ENCODE measurements at places on chromosomes 6 and 20.

- no peak for DNase-seq
Observed at GRCh38 chr20:23534801-23535593, 33.3 kb downstream of the CST9L start.

- no peak for DNase-seq
Observed at GRCh38 chr6:45132059-45132458, 196.1 kb upstream of the RUNX2 start.

GRCh38 chr6:44339763-44340625 is 2.5 kb upstream of the SPATS1 start:
- DNase-seq: no peak

GRCh38 chr6:54357141-54357540 is 48.9 kb downstream of the TINAG start:
- DNase-seq: no peak

DNA sequence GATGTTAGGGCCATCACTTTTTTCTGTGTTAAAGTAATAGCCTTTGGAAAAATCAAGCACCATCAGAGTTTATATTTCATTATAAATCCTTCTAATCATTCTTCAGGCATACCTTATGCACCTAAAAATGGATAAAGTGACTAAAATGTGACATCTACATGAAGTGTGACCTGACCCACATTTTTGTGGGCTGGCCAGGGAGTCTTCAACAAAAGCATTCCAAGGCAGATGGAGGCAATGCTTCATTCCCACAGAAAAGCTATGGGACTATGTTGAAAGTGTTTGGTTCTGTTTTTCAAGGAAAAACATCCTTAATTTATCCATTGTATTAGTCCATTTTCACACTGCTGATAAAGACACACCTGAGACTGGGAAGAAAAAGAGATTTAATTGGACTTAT is 58.8 kb upstream of the LTV1 start:
- no peak for DNase-seq

- no peak for DNase-seq
Observed at GRCh38 chr20:1396264-1396663, 3.4 kb upstream of the FKBP1A start.

DNA sequence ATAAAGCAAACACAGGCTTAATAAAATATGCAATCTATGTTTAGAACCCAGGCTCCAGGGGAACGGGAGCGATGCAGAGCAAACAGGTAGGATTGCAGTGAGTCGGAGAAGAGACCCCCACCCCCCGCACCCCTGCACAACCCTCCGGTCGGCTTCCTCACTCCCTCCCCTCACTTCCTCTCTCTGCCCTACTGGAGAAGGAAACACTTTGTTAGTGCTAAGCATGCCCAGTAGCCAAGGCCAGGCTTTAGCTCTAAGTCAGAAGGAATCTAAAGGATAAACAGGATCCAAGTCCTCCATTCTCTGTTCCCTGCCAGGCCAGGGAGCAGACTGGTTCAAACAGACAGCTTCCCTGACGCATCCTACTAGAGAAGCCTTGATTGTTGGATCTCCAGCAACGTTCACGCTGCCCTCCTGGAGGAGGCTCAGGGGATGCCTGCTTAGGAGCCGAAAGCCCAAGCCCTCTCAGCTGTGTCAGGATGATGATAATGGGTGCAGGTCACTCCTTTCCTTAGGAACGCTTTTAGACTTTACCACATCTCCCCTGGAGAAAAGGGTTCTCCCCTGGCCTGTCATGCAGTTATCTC is 14.7 kb downstream of the FOXQ1 start:
- DNase-seq: no peak

DNA sequence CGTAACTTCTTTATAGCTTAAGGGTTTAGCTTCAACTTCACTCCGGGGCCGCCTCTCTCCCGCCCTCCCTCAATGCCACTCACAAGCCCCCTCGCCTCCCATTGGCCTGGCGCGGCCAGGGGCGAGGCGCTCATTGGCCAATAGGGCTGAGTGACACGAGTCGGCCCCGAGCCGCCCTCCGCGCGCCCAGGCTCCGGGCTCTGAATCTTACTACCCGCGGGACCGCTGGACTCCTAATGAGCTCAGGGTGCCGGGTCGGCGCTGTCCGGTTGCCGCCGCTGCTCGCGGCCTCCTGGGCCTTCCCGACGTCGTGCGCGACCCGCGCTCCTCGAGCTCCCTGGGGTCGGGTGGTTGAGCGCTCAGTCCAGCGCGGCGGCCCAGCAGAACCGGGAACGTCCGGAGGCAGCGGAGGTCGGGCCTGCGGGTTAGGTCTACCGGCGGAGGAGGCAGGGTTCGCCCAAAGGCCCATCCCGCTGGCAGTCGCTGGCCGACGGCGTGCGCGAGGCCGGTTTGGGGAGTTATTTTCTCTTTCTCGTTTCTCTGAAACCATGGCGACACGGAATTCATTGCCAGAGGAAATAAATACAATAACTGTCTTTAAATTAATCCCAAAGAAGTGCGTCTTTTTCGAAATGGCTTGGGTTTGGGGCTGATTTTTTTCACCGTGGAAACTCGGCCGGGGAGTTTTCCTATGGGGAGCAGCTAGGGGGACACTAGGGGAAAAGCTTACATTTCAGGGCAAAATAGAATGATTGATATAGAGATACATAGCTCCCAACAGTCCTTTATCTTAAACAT is at the start of gene SIM1:
TSS of gene SIM1 (minus strand) at position 19 of the 798 bp plus-strand sequence. CDS start 1,453 bp downstream, outside the sequence.
- DNase-seq: no peak

GRCh38 chr6:13987400-13987865 is 62.7 kb downstream of the RNF182 start:
- no peak for DNase-seq

DNA sequence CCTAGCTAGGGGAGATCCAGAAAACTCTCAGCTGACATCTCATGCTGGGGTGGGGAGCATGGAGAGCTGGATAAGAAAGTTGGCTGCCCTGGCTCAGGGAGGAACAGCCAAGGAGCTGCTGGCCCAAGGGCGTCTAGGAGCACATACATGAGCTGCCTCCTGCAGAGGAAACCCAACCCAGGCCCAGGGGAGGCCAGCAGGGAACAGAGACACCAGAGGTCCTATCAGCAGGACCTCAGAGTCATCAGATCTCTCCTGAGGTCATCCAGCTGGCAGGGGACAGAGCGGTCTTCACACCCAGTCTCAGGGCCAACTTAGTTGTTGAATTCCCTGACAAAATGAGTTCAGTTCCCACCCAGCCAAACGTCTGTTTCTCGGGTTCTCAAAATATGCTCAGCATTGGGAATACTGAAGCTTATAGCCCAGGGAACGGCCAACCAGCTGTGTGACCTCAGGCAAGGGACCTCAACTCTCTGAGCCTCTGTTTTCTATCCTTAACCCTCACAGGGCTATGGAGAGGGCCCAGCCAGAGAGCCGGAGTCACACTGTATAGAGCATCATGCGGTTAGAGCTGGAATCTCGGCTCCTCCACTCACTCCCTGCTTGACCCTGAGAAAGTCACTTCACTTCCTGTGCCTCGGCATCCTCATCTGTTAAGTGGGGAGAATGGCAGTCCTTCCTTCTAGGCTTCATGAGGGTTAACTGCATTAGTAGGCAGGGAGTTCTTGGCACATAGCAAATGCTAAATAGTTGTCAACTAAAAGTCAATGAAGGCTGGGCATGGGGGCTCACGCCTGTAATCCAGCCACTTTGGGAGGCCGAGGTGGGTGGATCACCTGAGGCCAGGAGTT is 13.8 kb downstream of the ADA start:
- no peak for DNase-seq

- no peak for DNase-seq
Observed at GRCh38 chr6:167993169-167993568, 4.3 kb upstream of the KIF25 start.

- no peak for DNase-seq
Observed at GRCh38 chr6:46407776-46408530, 83.3 kb downstream of the RCAN2 start.

DNA sequence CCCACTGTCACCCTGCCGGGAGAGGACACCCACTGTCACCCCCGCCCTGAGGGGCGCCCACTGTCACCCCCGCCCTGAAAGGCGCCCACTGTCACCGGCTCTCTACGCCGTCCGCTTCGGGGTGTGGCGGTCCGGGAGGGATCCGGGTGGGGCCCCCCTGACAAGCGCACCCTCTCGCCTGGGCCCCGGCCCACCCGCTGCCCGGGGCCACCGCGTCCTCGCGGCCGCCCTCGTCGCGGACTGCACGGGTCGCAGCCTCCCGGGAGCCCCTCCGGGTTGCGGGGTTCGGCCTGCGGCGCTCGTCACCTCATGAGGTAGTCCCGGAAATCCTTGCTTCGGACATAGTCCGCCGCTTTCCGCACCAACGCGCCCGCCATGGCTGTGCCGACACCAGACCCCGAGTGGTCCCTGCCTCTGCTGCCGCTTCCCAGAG is 224 bp downstream of the MPC1 start:
- DNase-seq: no peak

GRCh38 chr6:69791065-69791471 is 5.7 kb downstream of the LMBRD1 start:
- no peak for DNase-seq

GRCh38 chr20:10060226-10060625 is 25.4 kb downstream of the ANKEF1 start:
- DNase-seq: no peak

GRCh38 chr6:109514946-109515345 is 31.9 kb upstream of the ZBTB24 start:
- DNase-seq: no peak

GRCh38 chr6:35328108-35328723 is 14.1 kb upstream of the PPARD start:
- no peak for DNase-seq

GRCh38 chr6:136037876-136038460 is 186.5 kb downstream of the PDE7B start:
- DNase-seq: no peak

- no peak for DNase-seq
Observed at GRCh38 chr6:56916849-56917551, 37.9 kb upstream of the BEND6 start.

DNA sequence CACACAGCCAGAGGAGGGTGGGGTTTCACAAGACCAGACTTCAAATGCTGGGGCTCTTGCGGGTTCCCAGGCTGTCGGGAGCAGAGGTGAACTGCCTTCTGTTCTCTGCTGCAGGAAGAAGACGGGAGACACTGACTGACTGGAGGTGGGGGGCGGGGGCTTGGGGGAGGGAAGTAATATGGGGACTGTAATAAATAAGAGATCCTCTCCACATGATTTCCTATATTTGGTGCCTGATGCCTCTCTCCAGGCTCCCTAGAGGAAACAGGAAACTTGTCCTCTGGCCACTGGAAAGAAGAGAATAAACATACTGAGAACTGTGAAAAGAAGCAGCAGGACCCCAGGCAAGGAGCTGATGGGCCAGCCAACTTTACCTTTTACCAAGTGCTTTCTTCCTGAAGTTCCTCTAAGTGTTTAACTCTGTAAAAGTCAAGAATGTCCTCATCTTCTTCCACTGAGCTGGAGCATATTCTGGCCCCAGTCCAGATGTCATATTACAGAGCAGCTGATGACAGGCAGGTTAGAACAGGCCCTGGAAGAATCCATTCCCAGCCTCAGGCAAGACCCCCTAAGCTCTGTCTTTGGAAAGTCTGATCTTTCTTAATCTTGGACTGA is 33.2 kb upstream of the ADGRF5 start:
- DNase-seq: no peak

GRCh38 chr20:57967364-57967763 is 257.5 kb upstream of the PMEPA1 start:
- no peak for DNase-seq

DNA sequence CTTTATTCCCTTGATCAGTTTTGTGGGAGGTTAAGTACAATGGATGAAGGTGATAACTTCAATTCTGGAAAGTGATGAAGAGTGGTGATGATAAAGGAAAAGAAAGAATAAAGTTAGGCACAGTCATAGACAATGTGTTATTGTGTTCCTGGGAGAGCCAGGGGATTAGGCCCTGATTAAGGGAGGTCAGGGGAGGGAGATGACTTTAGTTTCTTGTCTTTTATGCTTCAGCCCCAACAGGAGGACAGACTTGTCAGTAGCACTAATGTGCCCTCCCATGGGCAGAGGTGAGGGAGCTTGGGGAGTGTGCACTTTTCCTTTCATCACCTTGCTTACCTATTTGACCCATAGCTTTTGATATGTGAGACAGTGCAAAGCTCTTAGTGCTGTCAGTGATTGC is 115.7 kb downstream of the CD109 start:
- no peak for DNase-seq

DNA sequence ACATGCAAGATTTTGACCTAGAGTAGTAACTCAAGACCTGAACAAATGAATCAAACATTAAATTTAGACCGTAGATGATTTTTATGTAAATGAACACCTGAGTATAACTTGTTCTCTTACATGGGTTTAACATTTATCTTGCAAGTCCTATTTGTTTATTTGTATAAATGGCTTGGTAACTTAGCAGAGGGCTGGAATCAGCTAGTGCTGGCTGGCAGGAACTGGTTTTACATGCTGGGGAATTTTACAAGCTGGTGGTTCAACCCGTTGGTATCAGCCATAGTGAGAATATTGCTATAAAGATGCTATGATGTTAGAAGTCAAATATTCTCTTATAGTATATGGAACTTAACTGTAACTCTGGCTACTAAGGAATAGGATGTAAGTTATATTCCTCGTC is 8.9 kb downstream of the SLC22A2 start:
- no peak for DNase-seq

DNA sequence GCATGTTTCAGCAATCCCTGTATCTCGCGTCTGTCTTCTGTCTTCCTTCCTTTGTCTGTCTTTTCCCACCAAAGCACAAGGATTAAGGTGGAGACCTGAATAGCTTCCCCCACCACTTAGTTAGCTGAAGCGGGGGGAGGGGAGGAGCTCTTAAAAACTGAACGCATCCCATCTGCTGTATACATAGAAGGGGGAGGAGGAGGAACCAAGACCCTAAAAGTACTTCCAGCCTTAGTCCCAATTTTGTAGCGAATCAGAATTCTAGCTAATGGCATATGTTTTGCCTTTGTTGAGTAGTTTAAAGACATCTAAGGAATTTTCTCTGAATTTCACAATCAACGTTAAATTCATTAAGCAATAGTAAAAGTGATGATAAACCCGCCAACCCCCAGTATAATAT is 47.9 kb downstream of the GNAS start:
- no peak for DNase-seq

- no peak for DNase-seq
Observed at GRCh38 chr20:43969028-43969447, 54.4 kb downstream of the TOX2 start.

GRCh38 chr6:133671376-133671775 is 217.5 kb upstream of the TCF21 start:
- DNase-seq: no peak

GRCh38 chr6:125025164-125025854 is 63.1 kb downstream of the RNF217 start:
- DNase-seq: no peak

- no peak for DNase-seq
Observed at GRCh38 chr20:25269057-25269832, 21.4 kb downstream of the PYGB start.

DNA sequence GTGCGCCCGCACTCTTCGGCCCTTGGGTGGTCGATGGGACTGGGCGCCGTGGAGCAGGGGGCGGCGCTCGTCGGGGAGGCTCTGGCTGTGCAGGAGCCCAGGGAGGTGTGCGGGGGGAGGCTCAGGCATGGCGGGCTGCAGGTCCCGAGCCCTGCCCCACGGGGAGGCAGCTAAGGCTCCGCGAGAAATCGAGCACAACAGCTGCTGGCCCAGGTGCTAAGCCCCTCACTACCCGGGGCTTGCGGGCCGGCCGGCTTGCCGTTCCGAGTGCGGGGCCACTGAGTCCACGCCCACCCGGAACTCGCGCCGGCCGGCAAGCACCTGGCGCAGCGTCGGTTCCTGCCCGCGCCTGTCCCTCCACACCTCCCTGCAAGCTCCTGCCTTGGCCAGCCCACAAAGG is 462.3 kb upstream of the JARID2 start:
- DNase-seq: no peak
